Activated CD8-positive, alpha-beta memory T cell treated with anti-CD3 and anti-CD28 coated beads for 1 hour (primary cell): ENCODE measurements at places on chromosomes 16 and 17.

GRCh38 chr17:6868582-6868981 lies 37.1 kb upstream of the TEKT1 start:
- DNase-seq = no peak

DNA sequence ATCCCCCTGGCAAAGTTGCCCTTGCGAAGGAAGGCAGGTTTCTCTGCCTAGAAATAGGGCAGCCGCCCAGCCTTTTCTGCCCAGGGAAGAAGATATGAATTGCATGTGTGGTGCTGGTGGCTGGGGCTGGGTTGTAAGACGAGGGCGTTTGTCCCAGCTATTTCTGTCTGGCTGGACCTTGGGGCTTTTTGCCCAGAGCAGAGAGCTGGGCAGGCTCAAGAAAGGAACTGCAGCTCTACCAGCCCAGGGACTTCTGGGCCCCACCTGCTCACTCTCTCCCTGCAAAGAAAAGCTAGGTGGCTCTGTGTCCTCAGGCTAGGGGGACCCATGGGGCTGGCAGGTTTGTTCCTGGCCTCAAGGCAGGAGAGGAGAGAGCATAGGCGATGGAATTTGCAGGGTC lies 586 bp downstream of the CACNG1 start:
- no peak for DNase-seq

DNA sequence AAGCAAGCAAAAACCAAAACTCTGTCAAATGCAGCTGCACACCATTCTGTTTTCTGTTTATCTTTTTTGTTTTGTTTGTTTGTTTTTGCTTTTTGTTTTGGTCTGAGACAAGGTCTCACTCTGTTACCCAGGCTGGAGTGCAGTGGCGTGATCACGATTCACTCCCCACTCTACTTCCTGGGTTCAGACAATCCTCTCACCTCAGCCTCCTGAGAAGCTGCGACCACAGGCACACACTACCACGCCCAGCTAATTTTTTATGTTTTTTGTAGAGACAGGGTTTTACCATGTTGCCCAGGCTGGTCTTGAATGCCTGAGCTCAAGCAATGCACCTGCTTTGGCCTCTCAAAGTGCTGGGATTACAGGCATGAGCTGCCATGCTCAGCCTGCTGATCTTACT lies 19.3 kb upstream of the SLFN13 start:
- no peak for DNase-seq

DNA sequence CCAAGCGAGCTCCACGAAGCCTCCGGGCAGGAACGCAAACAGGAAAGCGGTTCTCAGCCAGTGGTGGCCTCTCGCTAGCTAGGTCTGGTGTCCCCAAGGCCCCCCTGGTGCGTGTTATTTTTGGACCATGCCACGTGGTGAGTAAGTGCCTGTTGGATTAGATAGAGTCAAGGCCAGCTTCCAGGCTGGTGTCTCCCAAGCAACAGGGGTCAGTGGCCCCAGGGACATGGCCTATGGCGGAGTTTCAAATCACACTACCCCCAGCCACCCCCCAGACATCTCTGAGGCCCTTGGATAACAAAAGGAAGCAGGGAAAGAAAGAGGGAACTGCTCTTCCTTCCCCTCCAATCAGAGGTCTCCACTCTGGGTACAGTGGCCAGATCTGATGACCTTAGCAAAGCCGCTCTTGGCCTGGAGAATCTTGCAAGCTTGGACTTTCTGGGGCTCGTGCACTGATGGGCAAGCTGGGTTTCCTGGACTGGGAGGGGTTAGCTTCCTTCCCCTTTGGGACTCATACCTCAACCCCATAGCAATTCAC lies 58.2 kb downstream of the MAF start:
- DNase-seq = no peak

DNA sequence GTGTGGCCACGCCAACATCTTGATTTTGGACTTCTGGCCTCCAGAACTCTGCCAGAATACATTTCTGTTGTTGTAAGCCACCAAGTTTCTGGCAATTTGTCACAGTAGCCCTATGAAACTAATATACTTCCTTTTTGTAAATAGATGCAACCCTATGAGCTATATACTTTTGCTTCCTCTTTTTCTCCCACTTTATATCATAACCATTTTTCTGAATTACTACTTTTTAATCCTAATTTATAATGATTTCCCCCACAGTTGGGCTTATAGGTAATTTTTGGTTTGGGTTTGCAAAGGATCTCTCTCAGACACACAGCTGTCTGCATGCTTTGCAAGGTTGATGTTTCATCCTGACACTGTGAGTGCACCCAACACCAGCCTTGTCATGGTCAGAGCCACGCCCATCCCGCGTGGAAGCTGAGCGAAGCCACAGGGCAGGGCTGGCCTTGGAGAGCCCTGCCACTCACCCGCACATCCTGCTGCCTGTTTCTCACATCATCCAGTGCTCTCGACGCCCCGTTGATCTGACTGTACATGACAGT lies 5.8 kb downstream of the TRIM25 start:
- DNase-seq = no peak

- peak; percentile 8 for DNase-seq
Observed at GRCh38 chr17:1055751-1056645, 59.1 kb downstream of the TIMM22 start.

- DNase-seq = no peak
Observed at GRCh38 chr17:77686903-77687302, 271.6 kb upstream of the TNRC6C start.

- DNase-seq = no peak
Observed at GRCh38 chr16:9323170-9323569, 231.7 kb downstream of the HAPSTR1 start.

- DNase-seq = no peak
Observed at GRCh38 chr16:23290189-23291062, 11.7 kb upstream of the SCNN1B start.

GRCh38 chr17:80546267-80546666 lies 1.6 kb downstream of the RPTOR start:
- DNase-seq = no peak

- no peak for DNase-seq
Observed at GRCh38 chr16:86836503-86837129, 258.3 kb downstream of the FOXL1 start.

DNA sequence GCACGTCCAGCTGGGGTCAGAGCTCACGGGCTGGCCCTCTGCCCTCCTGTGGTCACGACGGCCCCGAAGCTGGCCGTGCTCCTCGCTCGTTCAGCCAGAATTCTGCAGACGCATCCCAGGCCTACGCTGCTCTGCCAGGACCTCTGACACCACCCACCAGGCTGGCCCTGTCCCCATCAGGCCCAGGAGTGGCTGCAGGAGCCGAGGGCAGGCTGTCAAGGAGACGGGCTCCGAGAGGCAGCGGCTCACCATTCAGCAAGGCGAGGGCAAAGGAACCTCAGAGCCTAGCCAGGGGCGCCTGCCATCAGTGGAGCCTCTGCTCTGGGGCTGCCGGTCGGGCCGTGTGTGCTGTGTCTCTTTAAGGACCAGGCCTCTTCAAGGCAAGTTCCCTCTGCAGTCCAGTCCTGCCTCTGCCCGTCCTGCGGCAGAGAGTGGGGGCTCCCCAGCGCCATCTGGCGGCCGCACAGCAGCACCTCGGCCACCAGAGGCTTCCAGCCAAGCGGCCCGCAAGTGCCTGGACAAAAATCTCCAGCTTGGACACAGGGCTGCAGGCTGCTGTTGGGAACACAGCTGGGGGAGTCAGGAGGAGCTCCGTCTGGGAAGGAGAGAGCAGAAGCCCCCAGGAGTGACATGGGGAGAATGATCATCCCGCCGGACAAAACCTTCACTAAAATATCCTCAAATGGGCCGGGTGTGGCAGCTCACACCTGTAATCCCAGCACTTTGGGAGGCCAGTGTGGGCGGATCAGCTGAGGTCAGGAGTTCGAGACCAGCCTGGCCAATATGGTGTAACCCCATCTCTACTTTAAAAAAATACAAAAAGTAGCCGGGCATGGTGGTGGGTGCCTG lies 7.4 kb upstream of the ABR start:
- peak; percentile 66 for DNase-seq

DNA sequence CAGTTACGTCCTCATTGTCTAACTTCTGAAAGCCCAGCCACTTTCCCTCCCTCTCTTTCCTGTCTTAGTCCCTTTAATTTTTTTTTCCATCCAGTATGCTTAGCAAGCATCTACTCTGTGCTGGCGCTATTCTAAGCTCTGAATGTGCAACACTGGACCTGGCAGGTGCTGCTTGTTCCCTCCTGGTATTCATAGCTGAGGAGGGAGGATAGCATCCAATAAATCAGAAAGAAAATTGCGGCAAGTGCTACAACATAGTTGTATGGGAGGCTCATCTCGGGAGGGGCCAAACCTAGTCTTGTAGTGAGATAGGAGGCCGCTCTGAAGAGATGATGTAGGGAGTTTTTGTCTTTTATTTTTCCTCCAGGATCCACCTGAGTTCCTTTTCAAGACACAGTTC lies 457.3 kb upstream of the HSBP1 start:
- no peak for DNase-seq

DNA sequence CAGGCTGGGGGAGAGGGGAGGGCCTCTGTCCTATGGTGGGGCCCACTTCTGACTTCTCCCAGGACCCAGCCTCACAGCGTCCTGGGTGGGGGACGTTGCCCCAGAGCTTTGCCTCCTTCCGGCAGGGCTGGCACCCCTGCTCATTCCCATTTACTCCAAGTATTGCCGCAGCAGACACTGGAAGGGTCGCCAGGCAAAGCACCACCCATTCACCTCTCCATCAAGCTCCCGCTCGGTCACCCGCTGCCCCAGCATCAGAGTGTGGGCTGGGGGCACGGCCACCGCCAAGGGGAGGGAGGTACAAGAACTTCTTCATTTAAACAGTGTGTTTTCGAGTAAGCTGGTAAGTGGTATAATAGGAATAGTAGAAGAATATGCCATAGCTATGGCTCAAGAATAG lies 52.8 kb upstream of the GNG13 start:
- DNase-seq = no peak
